ENCODE measurements at places on chromosomes 16 and 17. TPM values are rescaled to one million over a fixed set of nuclear protein-coding genes. Genes with fewer than 3 reads are reported as not detected.

Gene DNAAF8
- total RNA-seq = 0.36 TPM

Gene TBX6
- 0.33 TPM for total RNA-seq

Gene HAS3
- 0.67 TPM for total RNA-seq

Gene HSD17B1
- 3.6 TPM for total RNA-seq

Gene CCL1
- total RNA-seq = not detected

Data from melanocyte of skin (primary cell).